ENCODE measurements at places on chromosomes 6 and 20.
A peak's percentile ranks its signal among the peaks of the same experiment; 100 is the strongest.

GRCh38 chr20:7667194-7667593, 273.1 kb downstream of the HAO1 start:
- no peak for DNase-seq

DNA sequence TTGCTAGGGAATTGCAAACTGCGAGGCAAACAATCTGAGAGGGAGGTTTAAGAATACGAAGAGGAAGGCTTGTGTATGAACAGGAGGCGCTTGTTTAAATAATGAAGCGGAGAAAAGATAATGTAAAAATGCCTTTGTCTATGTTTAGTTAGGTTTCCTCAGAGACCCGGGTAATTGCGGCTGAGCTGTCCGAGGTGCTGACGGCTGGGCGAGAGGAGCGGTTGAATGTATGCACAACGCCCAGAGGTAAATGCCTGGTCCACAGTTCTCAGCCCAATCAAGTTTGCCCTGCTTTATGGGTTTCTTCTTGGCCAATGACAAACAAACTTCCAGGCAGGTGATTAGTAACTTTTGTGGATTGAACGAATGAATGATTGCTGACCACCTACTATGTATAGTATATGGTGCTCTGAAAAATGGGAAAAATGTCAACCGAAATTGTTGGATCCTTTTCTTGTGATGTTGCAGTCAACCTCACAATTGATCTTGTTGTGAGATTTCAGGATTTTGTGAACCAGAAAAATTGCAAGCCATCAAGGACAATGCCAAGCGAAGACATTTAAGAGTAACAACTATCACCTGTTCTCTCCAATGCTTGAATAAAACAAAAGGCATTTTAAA, 38.3 kb upstream of the SLC32A1 start:
- peak; percentile 57 for DNase-seq

GRCh38 chr6:157432231-157432891, 51.4 kb downstream of the ZDHHC14 start:
- no peak for DNase-seq

GRCh38 chr6:44571510-44571909, 184.0 kb downstream of the CDC5L start:
- DNase-seq: no peak

- DNase-seq: no peak
These were observed 19.1 kb downstream of the OLIG3 start for GRCh38 chr6:137475103-137475502.

DNA sequence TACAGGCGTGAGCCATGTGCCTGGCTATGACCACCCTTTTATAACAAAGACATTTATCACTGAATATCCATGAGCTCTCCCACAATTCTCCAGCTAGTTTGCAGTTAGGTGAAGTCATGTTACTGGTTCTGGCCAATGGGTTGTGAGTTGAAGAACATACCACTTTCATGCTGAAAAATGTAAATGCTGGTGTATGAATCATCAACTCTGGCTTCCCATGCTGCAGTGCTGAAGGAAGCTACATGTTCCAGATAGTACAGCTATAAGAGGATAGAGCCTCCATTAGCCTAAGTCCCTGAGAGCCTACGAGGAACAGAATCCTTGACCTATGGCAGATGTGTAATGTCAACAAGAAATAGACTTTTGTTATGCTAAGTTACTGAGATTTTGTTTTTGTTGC, 180.4 kb downstream of the BTBD9 start:
- DNase-seq: no peak

- no peak for DNase-seq
These were observed 153.5 kb upstream of the DST start for GRCh38 chr6:56796196-56796532.

- no peak for DNase-seq
These were observed 204.8 kb upstream of the KCNG1 start for GRCh38 chr20:51227744-51228143.

DNA sequence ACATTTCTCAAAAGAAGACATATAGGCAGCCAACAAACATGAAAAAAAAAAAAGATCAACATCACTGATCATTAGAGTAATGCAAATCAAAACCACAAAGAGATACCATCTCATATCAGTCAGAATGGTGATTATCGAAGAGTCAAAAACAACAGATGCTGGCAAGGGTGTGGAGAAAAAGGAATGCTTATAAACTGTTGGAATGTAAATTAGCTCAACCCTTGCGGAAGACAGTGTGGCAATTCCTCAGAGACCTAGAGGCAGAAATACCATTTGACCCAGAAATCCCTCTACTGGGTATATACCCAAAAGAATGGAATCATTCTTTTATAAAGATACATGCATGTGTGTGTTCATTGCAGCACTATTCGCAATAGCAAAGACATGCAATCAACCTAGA, 303.8 kb upstream of the THEMIS start:
- no peak for DNase-seq

DNA sequence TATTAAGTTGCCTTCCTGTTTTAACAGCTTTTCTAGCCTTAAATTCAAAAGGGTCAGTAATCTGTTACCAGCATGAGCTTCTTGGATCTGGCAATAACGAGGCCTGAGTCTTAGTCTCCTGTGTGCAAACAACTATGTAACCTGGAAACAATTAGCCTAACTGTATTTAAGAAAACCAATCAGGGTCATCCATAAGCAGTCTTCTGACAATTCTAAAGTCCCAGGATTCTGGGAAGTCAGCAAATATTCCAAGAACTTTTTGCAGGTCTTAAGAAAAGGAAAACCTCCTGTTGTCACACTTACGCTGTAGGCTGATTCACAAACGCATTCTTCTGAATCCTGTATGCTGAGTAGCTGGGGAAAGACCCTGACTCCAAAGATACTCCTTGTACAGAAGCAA, 90.4 kb downstream of the COL12A1 start:
- DNase-seq: no peak

DNA sequence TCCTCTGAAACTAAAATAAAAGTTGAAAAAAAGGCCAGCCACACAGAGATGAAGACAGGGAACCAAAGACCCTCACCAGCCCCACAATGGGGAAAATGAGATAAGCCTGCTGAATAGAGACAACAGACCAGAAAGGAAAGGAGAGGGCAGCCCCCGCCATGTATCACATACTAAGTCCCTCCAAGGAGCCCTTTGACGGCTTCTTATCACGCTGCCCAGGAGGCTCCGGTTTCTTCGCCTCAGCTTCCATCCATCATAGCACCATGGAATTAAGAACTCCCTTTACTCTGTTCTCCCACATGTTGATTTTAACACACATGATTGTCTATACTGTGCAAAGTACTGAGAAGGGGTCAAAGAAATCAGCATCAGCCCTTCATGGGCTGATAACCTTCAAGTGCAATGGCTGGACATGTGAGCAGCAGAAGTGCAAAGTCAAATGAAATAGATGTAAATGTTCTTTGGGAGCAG, 54.9 kb downstream of the MAP3K5 start:
- DNase-seq: no peak

DNA sequence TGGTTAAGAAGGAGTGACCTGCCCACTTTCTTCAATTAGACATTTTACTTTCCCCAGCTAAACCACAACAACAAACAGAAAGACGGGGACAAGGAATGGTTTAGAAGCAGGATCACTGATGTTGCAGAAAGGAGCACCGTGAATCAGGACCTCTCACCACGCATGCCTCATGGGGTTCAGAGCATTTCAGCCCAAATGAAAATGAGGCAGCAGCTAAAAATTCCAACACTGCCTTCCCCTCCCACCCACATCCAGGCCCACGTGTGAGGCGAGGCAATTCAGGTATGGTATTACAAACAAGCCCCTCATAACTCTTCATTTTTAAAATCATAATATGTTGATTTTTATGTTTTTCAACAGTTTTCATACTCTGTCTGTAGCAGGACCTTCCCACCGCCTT, 194.1 kb upstream of the ARID1B start:
- no peak for DNase-seq

DNA sequence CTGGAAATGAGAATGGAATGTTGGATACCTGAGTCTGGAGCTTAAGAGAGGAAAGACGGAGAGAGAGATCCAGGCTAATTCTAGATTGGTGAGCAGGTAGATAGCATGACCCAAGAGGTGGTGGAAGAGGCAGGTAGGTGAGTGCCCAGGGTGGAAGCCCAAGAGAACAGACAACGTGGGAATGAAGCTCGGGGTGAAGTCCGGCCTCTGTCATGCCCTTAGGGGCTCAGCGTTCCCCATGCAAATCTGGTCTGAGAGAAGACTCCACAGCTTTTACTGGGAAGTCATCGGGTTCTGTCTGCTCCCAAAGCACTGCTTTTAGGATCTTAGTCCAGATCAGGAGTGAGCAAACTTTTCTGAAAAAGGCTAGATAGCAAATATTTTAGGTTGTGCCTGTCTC, 3.6 kb downstream of the NELFCD start:
- DNase-seq: no peak

- DNase-seq: no peak
These were observed 4.3 kb upstream of the ARG1 start for GRCh38 chr6:131568726-131569125.

GRCh38 chr6:5869676-5870075, 137.0 kb downstream of the NRN1 start:
- no peak for DNase-seq

GRCh38 chr6:11210386-11211138, 21.9 kb downstream of the NEDD9 start:
- no peak for DNase-seq

DNA sequence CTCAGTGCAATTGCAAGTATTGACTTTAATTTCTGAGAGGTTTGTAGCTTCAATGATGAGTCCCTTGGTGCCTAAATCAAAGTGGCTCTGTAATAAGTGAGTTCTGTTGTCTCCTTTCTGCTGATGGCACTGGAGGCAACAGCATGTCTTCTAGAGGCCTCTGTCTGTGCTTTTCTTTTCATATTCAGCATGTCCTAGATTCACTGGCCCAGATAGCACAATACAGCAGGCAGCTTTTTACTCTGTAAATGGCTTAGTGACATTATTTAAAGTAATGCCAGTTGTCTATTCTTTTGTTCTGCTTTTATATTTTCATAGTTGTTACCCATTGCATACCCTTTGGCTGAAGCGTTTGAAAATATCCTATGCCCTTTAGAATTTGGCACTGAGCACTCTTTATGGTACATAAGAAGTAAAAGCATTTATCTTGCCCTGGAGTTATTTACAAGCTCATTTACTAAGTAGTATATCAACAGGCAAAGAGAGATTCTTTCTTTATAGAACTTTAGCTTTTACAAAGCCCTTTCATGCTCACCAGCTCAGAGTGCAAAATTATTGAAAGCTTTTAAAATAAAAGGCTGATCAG, 271.5 kb upstream of the KCNQ5 start:
- no peak for DNase-seq

GRCh38 chr20:53937929-53938367, 132.4 kb downstream of the BCAS1 start:
- DNase-seq: no peak

DNA sequence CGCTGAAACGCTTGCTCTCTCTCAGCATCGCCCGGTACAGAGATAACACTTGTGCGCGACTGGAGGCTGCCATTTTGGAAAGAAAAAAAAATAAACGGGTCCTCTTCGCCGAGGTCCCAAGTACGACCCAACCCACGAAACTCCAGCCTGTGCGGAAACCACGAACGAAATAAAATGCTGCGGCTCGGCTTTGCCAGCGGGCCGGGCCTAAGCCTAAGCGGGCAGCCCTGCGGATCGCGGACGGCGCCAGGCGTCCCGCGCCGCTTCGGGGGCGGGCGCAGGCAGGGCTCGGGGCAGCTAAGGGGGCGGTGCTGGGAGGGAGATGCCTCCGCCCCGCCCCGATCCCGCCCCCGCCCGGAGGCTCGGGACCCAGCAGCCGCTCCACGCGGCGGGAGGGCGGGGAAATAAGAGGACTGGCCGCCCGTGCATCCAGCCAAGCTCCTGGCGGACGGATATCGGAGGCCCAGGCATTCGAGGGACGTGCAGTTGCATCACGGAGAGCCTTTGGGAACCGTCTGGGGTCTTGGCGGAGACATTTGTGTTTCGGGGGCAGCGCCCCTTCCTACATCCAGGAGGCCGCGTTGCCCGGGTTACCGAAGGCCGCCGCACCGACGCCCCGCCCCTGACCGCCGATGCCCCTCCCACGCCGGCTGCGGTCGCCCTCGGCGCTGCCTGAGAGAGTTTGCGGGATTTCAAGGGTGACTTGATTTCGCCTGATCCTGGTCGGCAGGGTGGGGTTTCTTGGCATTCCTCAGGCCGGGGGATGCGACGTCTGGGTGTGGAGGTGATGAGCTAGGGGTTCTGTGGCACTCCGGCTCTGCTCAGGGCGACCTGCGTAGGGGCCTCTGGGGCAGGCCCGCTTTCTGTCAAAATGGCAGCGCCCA, at the start of the genes FARS2 and LYRM4:
Gene FARS2 (plus strand): TSS at position 853 of the 884 bp plus-strand sequence.
Gene LYRM4 (minus strand): TSS at position 290 of the 884 bp plus-strand sequence. CDS start 217 bp downstream, at position 73.
- peak; percentile 91 for DNase-seq

DNA sequence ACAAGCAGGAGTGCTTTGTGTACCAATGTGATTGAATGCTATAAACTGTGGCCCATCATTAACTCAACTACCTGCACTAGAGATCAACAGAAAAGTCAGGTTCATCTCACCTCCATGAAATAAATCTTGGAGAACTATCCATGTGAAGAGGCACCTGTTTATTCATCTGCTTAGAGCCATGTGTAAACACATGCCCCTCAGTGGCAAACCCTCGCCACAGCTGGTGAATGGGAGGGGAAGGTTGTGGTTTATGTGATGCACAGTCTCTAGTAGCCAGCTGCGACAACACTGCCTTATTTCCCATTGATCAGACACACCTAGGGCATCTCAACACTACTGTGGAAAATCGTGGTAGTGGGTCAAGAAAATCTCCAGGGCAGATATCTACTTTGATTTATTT, 640.2 kb downstream of the PTPRT start:
- DNase-seq: no peak

- no peak for DNase-seq
These were observed 43.4 kb downstream of the TRAF3IP2 start for GRCh38 chr6:111562246-111562645.

- DNase-seq: peak; percentile 80
These were observed 42.3 kb downstream of the HIVEP2 start for GRCh38 chr6:142902636-142903053.

DNA sequence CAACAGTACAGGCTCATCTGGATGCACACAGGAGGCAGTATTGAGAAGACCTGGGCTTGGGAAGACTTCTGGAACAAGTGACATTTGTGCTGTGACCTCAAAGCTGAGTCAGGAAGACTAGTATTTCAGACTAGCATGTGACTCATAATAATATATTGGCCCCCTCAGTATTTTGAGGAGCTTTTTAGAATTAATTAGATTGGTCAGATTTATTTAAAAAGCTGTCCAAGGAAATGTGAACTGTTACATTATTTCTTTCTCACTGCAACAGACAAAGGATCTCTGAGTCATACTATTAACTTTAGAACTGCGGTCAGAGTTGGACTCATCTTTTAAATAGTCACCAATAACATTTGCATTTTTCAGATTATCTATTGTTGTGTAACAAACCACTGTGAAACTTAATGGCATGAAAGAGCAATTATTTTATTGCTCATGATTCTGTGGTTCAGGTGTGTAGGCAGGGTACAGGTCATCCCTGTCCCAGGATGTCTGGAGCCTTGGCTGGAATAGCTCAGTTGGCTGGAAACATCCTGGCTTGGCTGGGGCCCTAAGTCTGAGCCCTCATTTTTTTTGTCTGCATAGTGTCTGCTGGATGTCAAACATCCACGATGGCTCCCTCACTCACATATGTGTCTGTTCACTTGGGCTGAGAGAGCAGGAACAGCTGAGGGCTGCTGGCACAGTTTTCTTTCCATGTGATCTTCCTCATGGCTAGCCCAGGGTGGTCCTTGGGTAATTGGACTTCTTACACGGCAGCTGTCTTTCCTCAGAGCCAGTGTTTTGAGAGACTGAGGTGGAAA, 46.9 kb downstream of the MAP3K4 start:
- DNase-seq: no peak

- no peak for DNase-seq
These were observed 229.0 kb downstream of the CDKAL1 start for GRCh38 chr6:20763296-20763695.
